ENCODE measurements at places on chromosomes 2 and 18. TPM values are rescaled to one million over a fixed set of nuclear protein-coding genes. Genes with fewer than 3 reads are reported as not detected.

The PLEKHB2 gene
- 72.6 TPM for total RNA-seq

The SLC30A3 gene
- not detected for total RNA-seq

The CLEC4F gene
- total RNA-seq: not detected

The CYP27A1 gene
- 35.2 TPM for total RNA-seq

The HOXD8 gene
- 25.5 TPM for total RNA-seq

The L3MBTL4 gene
- total RNA-seq: 0.49 TPM

The MCM6 gene
- total RNA-seq: 9.7 TPM

The SMYD5 gene
- 32.3 TPM for total RNA-seq

The HOXD9 gene
- total RNA-seq: 8.9 TPM

The EGR4 gene
- 0.12 TPM for total RNA-seq

The SERPINB7 gene
- 19.6 TPM for total RNA-seq

The CFAP53 gene
- total RNA-seq: 0.32 TPM

The FAM237A gene
- not detected for total RNA-seq

The NHEJ1 gene
- 22.2 TPM for total RNA-seq

The ACOXL gene
- not detected for total RNA-seq

The CNGA3 gene
- 0.12 TPM for total RNA-seq

The TDRD15 gene
- total RNA-seq: not detected

The RTP5 gene
- not detected for total RNA-seq

The FOXD4L1 gene
- 0.32 TPM for total RNA-seq

The MARS2 gene
- total RNA-seq: 3.9 TPM

The MAP3K19 gene
- total RNA-seq: not detected

The ACKR3 gene
- 17.8 TPM for total RNA-seq

The AMER3 gene
- not detected for total RNA-seq

The SLC14A1 gene
- 3.9 TPM for total RNA-seq

The SIGLEC15 gene
- 1.9 TPM for total RNA-seq

The SULT1C2 gene
- total RNA-seq: under 0.01 TPM

The SLC16A14 gene
- total RNA-seq: under 0.01 TPM

The SCN9A gene
- total RNA-seq: 2.6 TPM

The CPLX4 gene
- total RNA-seq: 0.24 TPM

The FLACC1 gene
- total RNA-seq: 1.9 TPM

The DPYSL5 gene
- not detected for total RNA-seq

The DNER gene
- not detected for total RNA-seq

The ST8SIA5 gene
- total RNA-seq: 0.24 TPM

The KIF3C gene
- total RNA-seq: 13.0 TPM

The MLPH gene
- total RNA-seq: 13.0 TPM

The SDC1 gene
- total RNA-seq: 152 TPM

The UGT1A6 gene
- total RNA-seq: not detected

The FBXO48 gene
- 0.49 TPM for total RNA-seq

The UGT1A5 gene
- total RNA-seq: not detected

The TFPI gene
- 46.9 TPM for total RNA-seq

The RND3 gene
- total RNA-seq: 601 TPM

The MROH2A gene
- not detected for total RNA-seq

The ADCY3 gene
- 56.3 TPM for total RNA-seq

The SLC4A1AP gene
- total RNA-seq: 26.0 TPM

The HNMT gene
- total RNA-seq: 31.0 TPM

The TEX44 gene
- not detected for total RNA-seq

The ALK gene
- total RNA-seq: 0.16 TPM

The IL36G gene
- total RNA-seq: not detected
